ENCODE measurements at places on chromosomes 11 and 22.

DNA sequence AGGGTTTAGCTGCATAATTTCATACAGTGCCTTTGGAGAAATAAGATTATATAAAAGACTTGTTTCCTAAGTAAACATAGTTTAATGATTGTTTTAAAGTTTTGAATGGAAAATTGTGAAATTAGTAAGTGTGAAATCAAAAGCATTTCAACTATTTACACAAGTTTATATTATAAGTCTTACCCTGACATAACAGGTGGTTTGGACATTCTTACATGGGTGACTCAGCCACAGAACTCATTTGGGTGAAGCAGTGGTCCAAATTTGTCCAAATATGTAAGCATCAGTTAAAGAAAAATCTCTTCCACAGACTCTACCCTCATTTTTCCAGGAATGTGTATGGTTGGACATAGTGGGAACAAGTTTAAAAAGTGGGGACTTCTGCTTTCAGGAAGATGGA lies 68.0 kb downstream of the USP47 start:
- no peak for DNase-seq

- no peak for DNase-seq
These were observed 28.2 kb downstream of the PIK3IP1 start for GRCh38 chr22:31263896-31264640.

DNA sequence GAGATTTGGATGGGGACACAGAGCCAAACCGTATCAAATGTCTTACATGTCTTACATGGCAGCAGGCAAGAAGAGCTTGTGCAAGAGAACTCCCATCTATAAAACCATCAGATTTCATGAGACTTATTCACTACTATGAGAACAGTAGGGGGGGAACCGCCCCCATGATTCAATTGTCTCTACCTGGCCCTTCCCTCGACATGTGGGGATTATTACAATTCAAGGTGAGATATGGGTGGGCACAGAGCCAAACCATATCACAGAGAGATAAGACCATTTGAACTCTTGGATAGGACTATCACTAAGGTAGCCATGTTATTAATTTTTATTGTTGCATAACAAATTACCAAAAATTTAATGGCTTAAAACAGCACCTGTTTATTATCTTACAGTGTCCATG lies 611.7 kb downstream of the SOX6 start:
- DNase-seq: no peak

DNA sequence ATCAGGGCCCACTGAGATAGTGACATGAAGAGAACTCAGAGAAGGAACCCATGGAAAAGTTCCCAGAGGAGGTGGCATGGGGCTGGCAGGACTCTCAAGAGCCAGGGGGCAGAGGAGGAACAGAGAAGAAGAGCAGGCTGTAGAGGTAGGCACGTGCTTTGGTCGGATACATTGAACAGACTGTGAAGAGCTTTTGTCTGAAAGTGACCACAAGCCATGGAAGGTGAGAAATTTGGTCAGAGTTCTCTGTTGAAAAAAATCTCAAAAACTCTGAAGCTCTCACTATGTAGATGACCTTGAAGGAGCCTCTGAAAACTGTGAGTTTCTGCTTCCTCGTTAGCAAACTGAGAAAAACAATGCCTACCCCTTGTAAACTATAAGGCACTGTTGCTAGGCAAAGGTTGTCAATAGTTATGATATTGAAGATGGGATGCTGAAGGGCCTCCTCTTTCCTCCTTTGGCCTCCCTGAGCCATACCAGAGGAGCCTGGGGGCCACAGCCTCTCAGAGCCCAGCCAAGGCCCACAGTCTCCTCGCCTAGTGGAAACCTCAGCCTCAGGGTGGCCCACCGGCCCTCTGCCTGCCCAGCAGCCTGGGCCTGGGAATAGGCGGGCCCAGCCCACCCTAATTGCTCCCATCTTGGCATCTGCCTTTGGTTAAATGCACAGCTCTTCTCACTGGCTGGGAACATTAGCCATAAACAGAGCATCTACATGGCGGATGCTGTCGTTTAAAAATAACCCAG lies 415.7 kb downstream of the SOX6 start:
- DNase-seq: no peak

DNA sequence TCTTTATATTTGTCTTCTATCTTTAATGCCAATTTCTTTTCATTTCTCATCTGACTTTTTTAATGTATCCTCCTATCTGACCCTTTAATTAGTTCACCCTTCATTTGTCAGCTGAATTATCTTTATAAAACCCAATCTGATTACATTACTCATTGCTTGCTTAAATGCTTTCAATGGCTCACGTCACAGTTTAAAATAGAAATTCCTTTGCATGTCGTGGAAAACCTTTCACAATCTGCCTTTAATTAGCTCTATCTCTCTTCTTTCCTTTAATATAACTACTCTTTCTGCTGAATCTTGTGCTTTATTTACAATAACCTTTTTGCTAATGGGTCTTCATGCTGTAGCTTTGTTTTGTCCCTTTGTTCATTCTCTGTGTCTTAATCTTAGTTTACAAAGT lies 125.7 kb downstream of the DYNC2H1 start:
- no peak for DNase-seq

GRCh38 chr11:28483072-28483867 lies 375.1 kb downstream of the METTL15 start:
- DNase-seq: no peak

DNA sequence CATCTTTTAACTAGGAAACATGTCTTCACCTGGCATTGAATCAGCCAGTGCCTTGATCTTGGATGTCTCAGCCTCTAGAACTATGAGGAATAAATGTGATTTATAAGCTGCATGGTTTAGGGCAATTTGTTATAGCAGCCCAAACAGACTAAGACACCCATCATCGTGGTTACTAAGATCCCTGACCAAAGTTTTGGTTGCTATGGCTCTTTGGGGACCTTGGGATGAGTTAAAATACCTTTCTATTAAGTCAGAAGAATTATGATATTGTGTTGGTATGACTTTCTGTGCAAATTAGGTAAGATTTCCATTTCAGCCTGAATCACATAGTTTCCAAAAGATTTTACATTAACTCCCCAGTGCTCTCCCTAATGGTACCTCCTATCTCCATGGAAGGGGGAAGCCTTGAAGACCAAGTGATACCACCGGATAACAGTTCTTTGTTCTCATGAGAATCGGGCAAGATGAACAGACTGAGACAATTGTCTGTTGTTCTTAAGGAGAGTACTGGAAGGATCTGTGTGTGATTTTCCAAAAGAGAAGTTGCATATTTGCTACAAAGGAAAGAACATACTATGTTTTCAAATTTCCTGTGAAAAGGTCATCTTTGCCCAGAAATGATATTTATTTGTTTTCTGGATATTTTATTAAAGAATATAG lies 60.4 kb upstream of the UBASH3B start:
- DNase-seq: no peak

- DNase-seq: no peak
These were observed 97.1 kb upstream of the SYT13 start for GRCh38 chr11:45383224-45383623.

DNA sequence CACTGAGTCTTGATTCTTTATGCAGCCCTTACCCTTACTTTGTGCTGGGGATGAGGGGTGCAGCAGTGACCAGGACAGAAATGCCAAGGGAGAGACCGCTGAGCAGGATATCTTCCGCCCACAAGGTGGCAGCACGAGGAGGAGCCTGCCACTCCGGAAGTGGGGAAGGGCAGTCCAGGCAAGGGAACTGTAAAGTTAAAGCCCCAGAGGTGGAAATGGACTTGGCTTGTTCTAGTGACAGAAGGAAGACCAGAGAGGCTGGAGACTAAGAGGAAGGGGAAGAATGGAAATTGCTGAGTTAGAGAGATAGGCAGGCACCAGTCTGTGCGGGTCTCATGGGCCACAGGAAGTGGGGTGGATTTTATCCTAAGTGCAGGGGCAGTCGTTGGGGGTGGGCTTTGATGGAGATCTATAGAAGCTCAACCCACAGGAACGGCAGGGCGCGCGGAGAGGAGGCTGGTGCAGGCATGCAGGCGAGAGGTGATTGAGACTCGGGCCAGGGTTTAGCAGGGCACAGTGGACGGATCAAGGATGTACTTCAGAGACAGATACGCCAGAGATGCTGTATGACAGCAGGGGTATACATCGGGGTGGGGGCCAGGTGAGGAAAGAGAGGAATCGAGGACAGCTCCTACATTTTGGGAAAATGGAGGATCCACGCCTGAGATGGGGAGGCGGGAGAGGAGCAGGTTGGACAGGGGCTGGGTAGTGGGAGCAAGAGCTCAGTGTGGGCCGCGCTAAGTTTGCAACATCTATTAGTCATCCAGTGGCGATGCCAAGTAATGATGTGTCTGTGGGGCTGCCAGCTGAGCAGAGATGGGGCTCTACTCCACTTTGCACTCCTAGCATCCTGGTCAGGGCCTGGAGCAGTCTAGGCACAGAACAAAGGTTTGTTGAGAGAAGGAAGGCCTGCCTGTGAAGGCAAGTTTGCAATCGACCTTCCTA lies 3.3 kb upstream of the GRK2 start:
- DNase-seq: peak; percentile 67

- no peak for DNase-seq
These were observed 14.9 kb downstream of the PGAP2 start for GRCh38 chr11:3823303-3823702.

GRCh38 chr22:40491990-40492631 lies 121.7 kb downstream of the SGSM3 start:
- DNase-seq: peak; percentile 41

DNA sequence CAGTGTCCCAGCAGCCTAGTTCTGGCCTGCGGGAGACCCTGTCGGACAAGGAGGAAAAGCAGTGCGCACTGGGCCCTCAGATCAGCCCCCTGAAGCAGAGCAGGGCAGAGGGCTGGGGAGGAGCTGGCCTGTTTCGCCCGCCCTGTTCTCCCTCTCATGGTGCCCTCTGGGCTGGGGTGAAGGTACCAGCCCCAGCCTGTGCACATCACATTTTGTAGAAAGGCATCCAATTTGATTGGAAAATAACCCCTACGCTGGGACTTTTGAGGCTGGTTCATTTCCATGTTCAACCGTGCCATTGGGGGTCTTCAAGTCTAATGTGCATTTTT lies 832 bp upstream of the NAP1L4 start:
- DNase-seq: no peak

DNA sequence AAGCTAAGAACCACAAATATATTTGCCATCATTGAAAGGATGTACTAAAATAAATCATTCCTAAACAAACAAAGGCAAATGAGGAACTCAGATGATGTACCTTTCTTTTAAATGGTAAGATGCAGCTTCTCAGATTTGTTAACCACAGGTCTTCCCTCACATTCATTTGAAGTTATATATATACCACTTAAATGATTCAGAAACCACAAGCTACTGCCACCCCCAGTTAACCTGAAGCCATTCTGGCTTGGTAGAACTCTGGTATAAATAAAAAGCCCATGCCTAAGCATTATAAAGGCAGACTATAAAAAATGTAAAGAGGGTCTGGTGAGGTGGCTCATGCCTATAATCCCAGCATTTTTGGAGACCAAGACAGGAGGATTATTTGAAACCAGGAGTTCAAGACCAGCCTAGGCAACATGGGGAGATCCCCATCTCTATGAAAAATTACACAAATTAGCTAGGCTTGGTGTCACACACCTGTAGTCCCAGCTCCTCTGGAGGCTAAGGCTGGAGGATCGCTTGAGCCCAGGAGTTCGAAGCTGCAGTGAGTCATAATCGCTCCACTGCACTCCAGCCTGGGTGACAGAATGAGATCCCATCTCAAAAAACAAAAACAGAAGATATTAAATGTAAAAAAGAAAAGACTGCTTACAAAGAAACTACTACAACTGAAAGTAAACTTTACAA lies 1185.3 kb downstream of the JRKL start:
- DNase-seq: no peak

GRCh38 chr11:1238767-1239595 lies 16.1 kb downstream of the MUC5B start:
- no peak for DNase-seq

DNA sequence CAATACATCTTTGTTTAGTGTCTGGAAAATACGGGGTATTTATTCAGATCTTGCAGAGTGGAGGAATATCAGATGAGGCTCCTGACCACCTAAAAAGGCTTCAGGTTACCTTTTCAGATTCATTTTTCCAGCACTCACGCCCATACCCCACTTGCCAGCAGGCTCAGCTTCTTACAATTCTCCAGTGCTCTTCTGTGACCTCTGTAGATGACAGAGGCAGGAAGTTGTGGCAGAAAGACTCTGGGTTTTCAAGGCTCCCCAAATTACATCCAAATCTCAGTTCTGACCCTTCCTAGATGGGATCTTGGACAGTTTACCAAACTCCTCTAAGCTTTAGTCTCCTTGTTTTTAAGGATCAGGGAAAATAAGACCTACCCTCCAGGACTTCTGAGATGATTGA lies 61.1 kb downstream of the SYTL2 start:
- DNase-seq: no peak

DNA sequence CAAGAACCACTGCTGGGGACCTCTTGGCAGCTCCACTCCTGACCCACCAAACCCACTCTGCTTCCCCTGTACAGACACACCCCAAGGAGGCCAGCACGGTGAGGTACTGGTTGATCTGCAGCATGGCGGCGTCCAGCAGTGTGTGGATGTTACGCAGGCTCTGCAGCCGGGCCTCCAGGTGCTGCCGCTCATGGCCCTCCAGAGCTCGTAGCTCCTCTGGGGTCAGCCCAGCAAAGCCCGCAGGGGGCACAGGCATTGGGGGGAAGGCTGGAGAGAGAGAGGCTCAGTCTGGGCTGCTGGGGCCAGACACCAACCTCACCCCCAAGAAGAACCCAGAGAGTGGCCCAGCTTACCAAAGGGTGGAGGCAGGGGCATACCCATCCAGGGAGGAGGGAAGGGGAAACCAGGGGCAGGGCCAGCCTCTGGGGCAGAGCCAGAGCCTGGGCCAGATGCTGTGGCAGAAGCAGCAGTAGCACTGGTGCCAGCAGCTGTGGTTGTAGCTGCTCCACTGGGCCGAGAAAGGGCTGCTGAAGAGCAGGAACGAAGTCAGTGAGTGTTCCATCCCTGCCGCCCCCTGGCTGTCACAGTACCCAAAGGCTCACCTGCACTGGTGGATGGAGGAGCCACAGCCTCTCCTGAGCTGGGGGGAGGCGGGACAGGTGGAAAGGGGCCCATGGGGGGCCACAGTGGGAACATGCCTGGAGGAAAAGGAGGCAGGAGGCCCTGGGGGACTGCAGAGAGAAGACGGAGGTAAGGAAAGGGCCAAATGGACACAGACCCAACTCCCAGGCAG lies 4.5 kb downstream of the SYVN1 start:
- DNase-seq: no peak

DNA sequence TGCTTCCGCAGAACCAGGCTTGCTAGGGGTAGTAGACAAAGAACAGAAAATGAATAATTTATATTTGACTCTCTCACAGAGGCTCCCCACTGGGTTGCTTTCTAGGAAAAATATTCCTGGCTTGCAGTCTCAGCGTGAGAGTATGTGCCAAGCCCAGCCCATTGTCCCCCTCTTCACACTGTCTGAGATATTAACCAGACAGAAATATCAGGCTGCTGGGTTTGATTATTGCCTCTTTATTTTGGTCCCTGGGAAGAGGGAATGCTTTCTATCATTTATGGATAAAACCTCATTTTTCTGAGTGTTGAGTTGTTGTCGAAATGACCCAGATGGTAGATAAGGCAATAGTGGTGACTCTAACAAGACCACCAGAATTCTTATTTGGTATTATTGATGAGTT lies 367.9 kb downstream of the METTL15 start:
- DNase-seq: no peak

- DNase-seq: no peak
These were observed 26.0 kb downstream of the LRRC32 start for GRCh38 chr11:76644591-76644990.

GRCh38 chr11:69800278-69800677 lies 18.9 kb downstream of the FGF3 start:
- no peak for DNase-seq
